ENCODE measurements at places on chromosomes 13 and 19.

- DNase-seq = peak; percentile 65
Measured at GRCh38 chr19:40523322-40524047, 53.2 kb upstream of the SHKBP1 start.

GRCh38 chr13:94122300-94122915 lies 357.1 kb downstream of the DCT start:
- DNase-seq = no peak

GRCh38 chr13:110957181-110957884 lies 42.5 kb upstream of the ANKRD10 start:
- no peak for DNase-seq

- DNase-seq = peak; percentile 44
Measured at GRCh38 chr19:15448778-15449619, 757 bp downstream of the WIZ start.

DNA sequence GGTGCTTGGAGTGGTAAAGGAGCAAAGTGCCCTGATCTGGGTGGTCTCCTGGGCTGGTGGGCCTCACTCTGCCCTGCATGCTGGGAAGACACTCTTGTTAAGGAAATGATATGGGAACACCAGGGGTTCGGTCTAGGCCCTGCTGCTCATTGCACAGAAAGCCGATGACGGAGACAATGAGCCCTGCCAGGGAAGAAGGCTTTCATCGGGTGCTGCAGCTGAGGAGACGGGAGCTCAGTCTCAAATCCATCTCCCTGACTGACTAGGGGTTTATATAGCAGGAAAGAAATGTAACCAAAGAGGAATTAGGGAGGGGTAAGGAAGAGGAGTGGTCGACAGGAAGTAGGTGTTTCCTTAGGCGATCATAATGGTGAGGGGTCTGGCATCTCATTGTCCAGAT lies 253.4 kb downstream of the TEX29 start:
- no peak for DNase-seq
